Colonic mucosa (tissue), 4 donors: ENCODE measurements at places on chromosomes 12 and 14. TPM values are rescaled to one million over a fixed set of nuclear protein-coding genes. Genes with fewer than 3 reads are reported as not detected.

The TESPA1 gene
- total RNA-seq = 1.6 TPM

The HCAR3 gene
- total RNA-seq = 0.56 TPM

The ADGRD1 gene
- 3.6 TPM for total RNA-seq

The CHD8 gene
- 56.2 TPM for total RNA-seq

The RAD9B gene
- total RNA-seq = 0.69 TPM

The CCDC88C gene
- 48.0 TPM for total RNA-seq

The HOXC6 gene
- 0.15 TPM for total RNA-seq

The CRACR2A gene
- total RNA-seq = 50.3 TPM

The PAX9 gene
- total RNA-seq = 0.77 TPM

The CLECL1 gene
- not detected for total RNA-seq

The TOMM20L gene
- total RNA-seq = not detected

The PTPRQ gene
- total RNA-seq = not detected

The MIP gene
- not detected for total RNA-seq

The TMEM229B gene
- total RNA-seq = 6.9 TPM

The CCDC175 gene
- 0.27 TPM for total RNA-seq
